OCI-M1 (cell line): ENCODE measurements at places on chromosomes 13 and 19.

GRCh38 chr13:46385946-46386345 lies 1.1 kb downstream of the RUBCNL start:
- no peak for DNase-seq

- no peak for DNase-seq
These were observed 67.5 kb upstream of the ATP12A start for GRCh38 chr13:24612726-24613125.

- no peak for DNase-seq
These were observed 38.4 kb upstream of the CYP4F8 start for GRCh38 chr19:15576526-15577156.

GRCh38 chr19:56848166-56848565 lies 7.6 kb upstream of the PEG3 start:
- DNase-seq, result no peak
